ENCODE measurements at places on chromosomes 16 and 17. TPM values are rescaled to one million over a fixed set of nuclear protein-coding genes. Genes with fewer than 3 reads are reported as not detected.

GRCh38 chr16:24544640-24545039 is 5.3 kb downstream of the RBBP6 start:
- no peak for DNase-seq

KRT40 gene
- not detected for total RNA-seq

DNA sequence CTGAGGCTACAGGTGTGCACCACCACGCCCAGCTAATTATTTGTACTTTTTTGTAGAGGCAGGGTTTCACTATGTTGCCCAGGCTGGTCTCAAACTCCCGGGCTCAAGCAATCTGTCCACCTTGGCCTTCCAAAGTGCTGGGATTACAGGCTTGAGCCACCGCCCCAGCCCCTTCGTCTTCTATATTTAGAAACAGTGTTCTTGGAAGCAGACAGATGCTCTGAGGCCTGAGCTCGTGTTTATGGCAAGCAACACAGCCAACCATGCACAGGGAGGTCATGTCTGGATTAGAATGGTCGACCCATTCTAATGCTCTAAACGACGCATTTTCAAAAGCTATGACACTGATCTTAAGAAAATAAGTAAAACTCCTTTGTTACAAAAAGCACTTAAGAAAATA is 16.6 kb downstream of the TMEM204 start:
- no peak for DNase-seq

CHD9 gene
- total RNA-seq = 77.6 TPM

DNA sequence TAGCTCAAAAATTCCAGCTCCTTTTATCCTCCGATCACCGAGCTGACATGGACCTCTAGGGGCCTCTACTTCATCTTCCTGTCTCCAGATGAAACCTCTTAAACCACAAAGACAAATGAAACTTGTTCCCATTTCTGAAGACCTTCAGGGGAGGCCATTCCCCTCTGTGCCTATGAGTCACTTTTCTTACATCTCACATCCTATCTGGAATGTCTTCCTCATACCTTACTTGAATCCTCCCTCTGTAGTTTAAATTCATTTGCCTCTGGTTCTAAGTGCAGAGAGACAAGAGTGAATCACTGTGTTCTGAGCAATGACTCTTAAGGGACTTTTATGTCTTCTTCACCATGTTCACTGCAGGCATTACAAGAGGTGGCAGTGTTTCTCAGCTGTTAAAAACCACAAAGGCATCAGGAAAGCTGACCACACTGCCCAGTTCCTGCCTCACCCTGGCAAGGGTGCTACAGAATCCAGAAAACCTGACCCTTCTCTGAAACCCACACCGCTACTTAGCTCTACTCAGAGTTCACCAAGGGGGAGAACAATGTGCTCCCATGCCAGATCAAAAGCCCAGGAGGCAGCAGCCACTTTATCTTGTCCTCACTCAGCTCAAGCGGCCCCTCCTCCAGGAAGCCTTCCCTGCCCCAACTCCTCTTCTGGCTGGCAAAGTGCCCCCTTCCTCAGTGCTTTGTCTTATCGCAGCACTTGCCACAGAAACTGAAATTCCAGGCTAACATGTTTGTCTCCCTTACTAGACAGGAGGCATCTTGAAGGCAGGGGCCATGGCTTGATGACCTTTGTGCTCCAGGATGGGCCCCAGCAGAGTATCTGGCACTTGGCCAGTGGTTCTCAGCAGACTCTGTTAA is 6.4 kb downstream of the CUEDC1 start:
- no peak for DNase-seq

GRCh38 chr17:38750312-38751121 is 2.0 kb upstream of the PSMB3 start:
- no peak for DNase-seq

DYNLL2 gene
- 16.9 TPM for total RNA-seq

TAC4 gene
- total RNA-seq = not detected

DNA sequence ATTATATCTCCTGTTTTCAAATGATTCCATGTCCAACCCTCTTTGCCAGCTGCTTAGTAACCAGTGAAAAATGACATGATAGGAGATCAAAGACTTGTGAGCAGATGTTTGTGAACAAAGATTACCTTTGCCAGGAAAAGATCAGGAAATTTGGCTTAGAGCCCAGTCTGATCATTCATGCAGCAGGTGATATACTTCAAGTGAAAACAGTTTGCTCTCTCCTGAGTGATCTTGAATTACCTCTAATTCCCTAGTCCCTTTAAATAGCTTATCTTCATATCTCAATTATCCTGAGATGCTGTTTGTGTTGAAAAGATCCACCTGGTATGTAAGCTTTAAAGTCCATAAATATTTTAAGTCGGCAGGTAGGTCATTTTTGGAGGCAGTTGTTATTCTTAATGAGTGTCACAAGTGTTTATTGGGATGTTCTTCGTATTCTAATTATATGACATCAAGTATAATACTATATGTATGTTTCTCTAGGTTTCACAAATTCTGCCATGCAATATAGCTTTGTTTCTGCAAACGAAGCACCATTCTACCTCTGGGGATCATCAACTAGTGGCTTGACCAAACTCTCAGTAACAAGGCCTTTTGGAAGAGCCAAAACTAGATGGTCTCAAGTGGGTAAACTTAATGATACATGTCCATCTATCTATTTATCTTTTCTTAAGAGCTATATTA is 13.2 kb upstream of the VPS35L start:
- no peak for DNase-seq

CDH11 gene
- total RNA-seq = 45.2 TPM

CTRB2 gene
- not detected for total RNA-seq

GRCh38 chr16:11675561-11676511 is 7.6 kb downstream of the SNN start:
- DNase-seq = no peak

DNA sequence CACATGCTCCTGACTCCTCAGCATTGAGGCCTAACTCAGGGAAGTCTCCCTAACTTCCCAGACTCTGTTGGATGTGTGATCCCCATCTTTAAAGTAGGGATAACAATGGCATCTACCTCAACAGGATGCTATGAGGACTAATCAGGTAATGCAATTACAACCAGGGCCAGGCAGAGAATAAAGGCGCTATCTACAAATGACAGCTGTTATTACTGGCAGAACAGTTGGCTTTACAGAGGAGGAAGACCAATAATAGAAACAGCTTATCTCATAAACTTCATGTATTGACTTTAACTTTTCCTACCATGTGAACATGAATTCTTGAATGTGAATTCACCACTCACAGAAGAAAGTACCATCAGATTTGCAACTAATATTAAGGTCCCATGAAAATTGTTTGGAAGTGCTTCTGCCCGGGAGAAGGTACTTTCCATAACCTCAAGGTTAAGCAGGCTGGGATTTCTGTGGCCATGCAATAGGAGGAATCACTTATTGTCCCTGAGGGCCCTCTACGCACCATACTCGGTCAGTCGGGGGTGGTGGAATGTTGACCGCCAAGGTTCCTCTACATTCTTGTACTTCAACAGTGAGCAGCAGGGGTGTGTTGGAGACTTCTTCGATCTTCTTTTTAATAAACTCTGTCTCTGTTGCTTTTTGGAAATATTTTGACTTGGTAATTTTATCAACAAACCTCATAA is 22.6 kb upstream of the ERN1 start:
- no peak for DNase-seq

DNA sequence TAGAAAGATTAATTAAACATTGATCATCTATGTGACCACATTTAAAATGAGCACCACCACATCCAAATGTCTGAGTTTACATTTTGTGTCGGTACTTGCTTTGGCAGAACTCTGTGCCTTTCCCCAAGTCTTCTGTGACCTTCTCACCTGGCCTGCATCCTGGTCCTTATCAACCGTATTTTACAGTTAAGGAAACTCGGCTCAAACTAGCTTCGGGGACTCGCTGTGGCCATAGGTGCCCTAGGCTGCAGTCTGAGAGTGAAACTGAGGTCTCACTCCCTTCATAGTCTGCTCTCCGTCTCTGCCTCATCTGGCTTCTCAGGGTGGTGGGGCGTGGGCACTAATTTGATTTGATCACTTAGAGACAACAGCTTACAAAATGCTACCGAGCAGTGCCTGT is 555.5 kb downstream of the WWOX start:
- no peak for DNase-seq

SLC4A1 gene
- not detected for total RNA-seq

PMFBP1 gene
- total RNA-seq = not detected

CNGB1 gene
- total RNA-seq = not detected

KRTAP4-1 gene
- total RNA-seq = not detected

- no peak for DNase-seq
Observed at GRCh38 chr16:56384074-56384721, 41.1 kb downstream of the AMFR start.

GRCh38 chr17:63446753-63447470 is 806 bp upstream of the CYB561 start:
- no peak for DNase-seq

- DNase-seq = no peak
Observed at GRCh38 chr17:72171703-72172667, 51.2 kb downstream of the SOX9 start.

GRCh38 chr16:89123001-89123830 is 29.6 kb downstream of the ACSF3 start:
- no peak for DNase-seq
